ENCODE measurements at places on chromosomes 3 and 15.

GRCh38 chr3:131708241-131708640 is 205.5 kb upstream of the MRPL3 start:
- no peak for DNase-seq

- DNase-seq = no peak
Observed at GRCh38 chr3:72475258-72476138, 372.7 kb downstream of the SHQ1 start.

- peak; percentile 75 for DNase-seq
Observed at GRCh38 chr15:33700695-33701303, 267.5 kb upstream of the CHRM5 start.

GRCh38 chr3:120098710-120099109 is 4.5 kb upstream of the GSK3B start:
- no peak for DNase-seq

DNA sequence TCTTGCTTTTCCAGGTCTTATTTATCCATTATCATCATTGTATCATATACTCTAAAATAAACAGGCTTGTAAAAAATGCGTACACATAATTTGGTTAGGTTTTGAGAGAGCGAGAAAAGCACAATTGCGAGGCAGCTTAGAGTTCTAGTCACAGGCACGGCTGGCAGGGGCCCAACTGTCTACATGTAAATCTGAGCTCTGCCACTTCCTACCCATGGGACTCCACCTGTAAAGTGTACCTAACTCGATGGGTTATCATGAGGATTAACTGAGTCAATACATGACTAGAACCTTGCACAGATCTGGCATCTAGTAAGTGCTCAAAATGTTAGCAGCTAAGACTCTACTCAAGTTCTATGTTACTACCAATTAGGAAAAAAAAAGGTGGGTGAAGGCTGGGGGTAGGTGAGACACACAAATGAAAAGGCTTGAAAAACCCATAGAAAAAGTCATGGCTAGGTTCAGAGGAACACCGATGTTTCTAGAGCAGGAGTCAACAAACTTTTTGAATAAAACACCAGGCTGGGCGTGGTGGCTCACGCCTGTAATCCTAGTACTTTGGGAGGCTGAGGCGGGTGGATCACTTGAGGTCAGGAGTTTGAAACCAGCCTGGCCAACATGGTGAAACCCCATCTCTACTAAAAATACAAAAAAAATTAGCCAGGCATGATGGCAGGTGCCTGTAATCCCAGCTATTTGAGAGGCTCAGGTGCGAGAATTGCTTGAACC is 36.2 kb downstream of the GLB1 start:
- DNase-seq = no peak

GRCh38 chr3:87792534-87793336 is 266.1 kb downstream of the CGGBP1 start:
- peak; percentile 26 for DNase-seq

DNA sequence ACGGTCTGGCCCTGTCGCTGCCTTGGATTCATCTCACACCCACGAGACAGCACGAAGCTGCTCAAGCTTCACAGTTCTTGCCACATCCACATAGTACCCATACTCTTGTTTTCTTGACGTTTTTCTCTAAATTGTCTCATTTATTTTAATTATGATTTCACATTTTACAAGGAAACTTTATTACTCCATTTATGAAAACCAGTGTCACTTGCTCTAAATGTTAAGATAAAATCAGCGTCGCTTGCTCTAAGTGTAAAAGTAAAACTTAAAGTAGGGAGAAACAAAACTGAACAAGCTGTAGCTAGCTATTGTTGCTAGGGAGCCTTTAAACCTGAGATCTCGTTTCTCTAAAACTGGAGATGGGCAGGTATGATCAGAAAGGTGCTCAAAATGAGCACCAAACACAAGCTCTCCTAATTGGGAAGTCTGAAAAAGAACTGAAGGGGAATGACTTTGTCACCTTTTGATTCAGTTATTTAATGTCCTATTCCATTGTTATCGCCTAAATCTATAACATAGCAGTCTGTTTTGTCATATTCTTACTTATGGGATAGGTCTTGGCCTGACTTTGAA is 680 bp downstream of the IFT122 start:
- no peak for DNase-seq

GRCh38 chr3:3772920-3773319 is 26.3 kb upstream of the LRRN1 start:
- no peak for DNase-seq

DNA sequence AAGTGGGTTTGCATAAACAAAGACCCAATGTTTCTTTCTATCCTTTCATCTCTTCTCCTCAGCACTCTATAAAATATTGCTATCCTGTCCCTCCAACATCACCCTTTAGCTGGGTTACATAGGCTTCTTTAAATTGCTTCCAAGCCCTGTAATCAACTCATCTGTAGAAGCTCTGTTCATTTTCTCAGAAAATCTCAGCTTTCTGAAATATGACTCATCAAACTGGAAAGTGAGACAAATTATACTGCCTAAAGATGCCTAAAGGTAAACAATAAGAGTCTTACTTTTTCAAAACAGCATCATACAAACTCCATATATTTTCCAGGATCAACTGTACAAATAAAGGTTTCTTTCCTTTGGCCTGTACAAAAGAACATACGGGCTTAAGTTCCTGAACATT is 33.8 kb downstream of the EFL1 start:
- no peak for DNase-seq

DNA sequence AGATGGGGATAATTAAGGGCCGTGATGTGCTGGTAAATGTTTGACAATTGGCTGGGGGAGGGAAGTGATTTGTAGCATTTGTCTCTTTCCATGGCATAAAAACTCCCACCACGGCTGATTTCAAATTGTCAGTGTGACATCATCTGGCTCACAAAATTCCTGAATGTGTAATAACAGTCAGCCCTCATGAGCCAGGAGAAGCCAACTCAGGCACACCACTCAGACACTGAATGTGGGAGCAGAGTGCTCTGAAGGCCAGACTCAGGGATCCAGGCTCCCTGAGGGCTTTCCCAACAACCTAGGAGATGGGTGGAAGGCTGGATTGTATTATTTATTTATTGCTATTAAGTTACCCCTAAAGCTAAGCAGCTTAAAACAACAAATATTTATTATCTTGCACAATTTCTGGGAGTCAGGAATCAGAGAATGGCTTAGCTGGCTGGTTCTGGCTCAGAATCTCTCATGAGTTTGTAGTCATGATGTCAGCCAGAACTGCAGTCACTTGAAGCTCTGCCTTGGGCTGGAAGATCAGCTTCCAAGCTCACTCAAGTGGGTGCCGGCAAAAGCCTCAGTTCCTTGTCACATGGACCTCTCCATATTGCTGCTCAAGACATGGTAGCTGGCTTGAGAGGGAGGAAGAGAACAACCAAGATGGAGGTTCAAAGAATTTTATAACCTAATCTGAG is 6.5 kb upstream of the CPEB1 start:
- DNase-seq = no peak

DNA sequence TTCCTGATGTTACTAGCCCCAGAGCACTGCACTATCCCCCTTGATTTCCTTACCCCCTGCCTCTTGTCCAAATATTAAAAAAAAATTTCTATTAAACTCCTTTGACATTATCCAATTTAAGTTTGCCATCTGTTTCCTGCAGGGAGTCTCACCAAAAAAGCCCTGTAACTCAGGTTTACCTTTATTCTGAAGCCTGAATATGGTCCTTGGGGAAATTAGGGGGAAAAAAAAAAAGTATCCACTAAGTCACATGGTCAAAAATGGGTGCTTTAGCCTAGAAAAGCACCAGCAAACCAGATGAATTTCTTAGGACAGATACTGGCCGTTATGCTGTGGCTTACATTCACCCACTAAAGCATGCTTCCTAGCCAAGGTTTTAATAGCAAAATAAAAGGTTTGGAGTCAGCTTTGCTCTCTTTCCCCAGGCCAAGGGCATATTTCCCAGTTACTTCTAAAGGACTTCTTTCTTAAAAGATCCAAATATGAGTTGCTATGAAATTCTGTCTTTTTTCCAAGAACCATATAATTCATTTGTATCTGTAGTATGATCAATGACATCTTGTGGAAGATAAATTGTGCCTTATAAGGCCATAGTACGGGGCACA is 394.9 kb downstream of the LSAMP start:
- no peak for DNase-seq

- no peak for DNase-seq
Observed at GRCh38 chr3:160224256-160224655, 966 bp upstream of the C3orf80 start.

DNA sequence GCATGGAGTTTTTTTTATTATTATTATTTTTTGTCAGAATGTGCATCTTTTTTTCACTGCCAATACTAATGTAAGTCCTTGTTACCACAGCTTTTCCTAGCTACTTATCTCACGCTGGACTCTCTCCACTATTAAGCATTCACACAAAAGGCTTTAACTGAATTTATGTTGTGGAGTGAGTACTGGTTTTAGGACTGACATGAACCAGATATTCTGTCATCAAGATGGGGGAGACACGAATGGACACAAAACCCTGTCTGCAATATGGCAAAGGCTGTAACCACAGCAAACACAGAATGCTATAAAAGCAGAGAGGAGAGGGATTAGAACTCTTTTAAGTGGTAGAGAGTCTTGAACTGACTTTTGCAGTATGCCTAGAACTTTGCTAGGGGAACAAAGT is 592.2 kb upstream of the TBL1XR1 start:
- no peak for DNase-seq

DNA sequence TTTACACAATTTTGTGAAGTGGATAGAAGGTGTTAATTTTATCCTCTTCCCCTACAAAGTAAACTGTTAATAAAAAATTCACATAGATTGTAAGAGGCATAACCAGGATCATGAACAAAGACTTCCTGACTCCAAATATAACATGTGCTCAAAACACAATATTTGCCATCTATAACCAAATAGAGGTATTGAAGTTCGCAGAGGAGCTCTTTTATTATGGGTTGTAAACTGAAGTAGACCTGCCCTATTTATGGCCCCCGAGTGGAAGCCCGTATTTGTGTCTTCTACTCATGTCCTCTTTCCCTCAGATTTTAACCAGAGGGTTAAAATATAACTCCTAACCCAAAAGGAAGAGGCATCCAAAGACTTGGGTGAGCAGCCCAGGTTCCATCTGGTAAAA is 285.6 kb upstream of the COL8A1 start:
- no peak for DNase-seq

GRCh38 chr3:106824856-106825255 is 552.4 kb upstream of the CCDC54 start:
- no peak for DNase-seq

DNA sequence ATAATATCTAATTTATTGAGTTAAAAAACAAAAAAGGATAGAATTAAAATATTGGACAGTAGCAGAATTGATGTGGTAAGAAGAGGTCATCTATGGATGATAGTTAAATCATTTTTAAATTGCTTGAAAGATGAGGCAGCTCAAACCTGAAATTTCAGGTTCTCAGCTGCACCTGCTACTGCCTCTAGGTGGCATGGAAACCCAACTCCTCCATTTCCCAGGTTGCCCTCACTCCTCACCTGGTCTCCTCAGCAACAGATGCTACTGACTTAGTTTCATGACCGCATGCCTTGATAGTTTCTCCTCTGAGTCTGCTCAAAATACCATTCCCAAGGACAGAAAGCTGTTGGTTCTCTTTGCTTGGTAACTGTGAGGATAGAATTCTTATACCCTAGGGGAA is 148.1 kb downstream of the ABHD5 start:
- no peak for DNase-seq

DNA sequence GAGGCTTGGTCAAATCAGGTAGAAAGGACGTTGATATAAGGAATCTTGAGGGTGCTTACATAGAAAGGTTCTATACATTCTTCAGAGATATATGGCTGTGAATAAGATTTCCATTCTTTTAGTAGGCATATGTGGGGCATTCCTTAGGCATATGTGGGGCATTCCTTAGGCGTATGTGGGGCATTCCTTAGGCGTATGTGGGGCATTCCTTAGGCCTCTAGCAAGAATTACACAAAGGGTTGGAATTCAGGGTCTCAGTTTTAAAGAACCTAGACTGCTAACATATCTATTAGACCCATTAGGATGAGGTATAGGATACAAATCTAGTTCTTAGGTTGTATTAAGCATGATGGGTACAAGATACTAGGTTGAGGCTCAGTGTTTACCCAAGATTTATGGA is 607.8 kb downstream of the SI start:
- DNase-seq = no peak

DNA sequence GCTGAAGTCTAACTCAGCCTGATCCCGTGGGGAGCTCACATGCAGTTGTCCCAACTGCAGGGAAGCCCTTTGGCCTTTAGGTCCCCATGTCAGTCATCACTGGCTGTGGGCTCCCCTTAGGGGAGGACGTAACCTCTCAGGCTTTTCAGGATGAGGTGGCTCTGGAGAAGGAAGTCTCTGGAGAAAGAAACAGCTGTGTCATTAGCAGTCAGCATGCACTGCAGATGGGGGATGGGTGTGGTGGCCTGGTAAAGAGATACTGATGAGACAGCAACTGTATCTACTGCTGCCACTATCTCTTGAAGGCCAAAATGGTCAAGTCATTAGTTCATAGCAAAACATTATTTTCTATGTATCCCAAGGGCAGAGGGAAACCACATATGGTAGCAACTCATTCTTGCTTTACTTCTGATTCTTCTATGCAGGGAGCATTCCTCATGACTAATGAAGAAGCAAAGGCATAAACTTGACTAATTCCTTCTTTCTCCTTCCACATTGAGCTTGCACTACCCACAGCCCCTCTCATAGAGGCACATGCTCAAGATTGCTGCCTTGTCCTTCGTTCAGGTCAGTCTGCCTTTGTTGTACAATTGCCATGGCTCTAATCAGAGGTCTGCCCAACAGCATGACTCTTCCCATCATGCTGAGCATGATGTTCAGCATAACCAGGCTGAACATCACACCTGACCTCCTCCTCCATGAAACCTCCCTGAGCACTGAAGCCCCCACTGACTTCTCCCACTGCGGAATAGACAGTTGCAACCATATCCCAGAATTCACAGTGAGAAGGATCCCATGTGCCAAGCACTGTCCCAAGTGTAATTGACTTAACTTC is 47.8 kb upstream of the TMEM158 start:
- DNase-seq = no peak

DNA sequence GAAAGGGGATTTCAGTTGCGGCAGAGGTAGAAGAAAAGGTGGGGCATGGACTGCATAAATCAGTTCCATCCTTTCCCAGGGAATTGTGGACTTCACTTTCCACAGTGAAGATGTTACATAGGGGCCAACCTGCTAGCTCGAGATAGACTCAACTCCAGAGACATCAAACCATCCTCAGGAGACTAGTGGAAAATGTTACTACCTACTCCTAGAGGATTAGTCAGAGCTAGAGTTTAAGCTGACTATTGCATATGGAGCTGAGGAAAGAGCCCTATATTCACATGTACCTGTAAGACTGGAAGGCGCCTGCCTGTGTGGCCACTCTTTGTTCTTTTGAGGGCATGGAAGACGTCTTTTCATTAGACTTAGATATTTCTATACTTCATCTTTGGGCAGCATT is 69.2 kb downstream of the KLHL25 start:
- no peak for DNase-seq

- DNase-seq = no peak
Observed at GRCh38 chr3:113193288-113193687, 18.1 kb upstream of the BOC start.

DNA sequence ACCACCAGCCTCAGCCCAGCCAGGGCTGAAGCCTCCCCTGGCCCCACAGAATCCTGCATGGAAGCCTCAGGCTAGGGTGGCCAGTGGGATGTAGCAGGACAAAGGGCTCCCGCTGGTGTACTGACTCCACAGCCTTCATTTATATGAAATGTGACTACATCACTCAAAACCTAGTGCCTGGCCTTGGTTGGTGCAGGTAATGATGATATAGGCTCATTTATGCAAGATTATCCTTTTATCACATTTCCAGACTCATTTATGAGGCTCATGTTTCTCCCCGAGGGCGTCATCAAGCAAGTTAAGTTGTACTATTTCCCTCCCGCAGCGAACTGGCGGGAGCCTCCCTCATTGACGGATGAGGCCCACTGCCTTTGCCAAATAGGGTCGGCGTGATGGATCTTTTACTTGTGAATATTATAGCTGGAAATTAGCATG is 179.1 kb upstream of the SMAD3 start:
- DNase-seq = no peak
